ENCODE measurements at places on chromosomes 7 and 10.

DNA sequence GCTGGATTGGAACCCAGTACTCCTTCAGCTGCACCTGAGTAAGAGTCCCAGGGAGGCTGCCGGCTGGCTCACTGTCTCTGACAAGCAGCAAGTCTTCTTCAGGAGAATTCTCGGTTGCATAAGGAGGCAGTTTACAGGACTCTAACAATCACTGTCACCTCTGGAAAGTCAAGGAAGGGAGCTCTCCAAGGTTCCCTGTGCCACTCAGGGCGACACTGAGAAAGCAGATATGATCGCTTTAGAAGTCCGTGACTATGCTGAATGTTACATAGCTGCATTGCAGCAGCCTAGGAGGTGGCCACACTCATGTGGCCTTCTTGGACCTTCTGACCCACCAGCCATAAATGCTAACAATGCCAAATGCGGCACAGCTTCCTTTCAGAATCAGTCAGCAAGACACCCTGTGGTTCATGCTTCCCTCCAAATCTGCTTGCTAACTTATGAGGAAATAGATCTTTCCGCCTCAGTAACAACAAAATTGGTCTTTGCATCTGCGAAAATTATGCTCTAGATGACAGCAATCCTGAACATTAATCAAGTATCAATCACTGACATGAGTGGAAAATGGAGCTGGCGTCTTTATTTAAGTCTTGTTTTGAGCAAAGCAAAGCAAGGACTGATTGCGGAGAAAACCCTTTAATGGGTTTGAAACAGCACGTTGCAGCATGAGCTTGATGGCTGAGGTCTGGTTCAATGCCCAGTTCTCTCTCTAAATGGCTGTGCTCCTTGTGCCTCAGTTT lies 132.9 kb downstream of the ATXN7L1 start:
- no peak for DNase-seq

DNA sequence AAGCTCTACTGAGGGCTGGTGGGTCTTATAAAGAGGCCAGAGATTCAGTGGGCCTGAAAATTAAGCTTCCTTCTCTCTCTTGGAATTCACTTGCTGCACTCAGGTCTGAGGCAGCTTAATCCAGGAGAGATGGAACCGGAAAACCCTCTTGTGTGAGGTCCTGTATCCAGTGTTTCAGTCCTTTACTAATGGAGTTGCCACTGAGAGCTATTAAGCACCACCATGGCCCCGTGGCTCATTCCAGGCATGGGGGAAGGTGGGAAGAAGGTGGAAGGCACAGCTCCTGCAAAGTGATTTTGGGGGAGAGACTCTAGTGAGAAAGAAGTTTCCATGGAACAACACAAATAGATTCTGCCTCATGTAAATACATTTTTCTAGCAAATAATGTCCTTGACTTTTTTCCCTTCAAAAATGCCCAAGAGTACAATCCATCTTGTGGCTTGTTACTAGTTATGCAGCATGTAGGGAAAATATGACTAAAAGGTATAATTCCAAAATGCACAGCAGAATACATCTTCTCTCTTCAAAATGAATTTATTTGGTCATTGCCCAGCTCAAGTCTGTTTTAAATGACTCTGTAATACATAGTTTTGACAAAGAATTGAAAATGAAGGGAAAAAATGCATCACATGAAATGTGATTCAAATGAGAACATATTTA lies 46.7 kb upstream of the FOXI2 start:
- no peak for DNase-seq

- DNase-seq, result no peak
Measured at GRCh38 chr7:74332373-74333176, 43.4 kb downstream of the CLIP2 start.

GRCh38 chr10:71266918-71267442 lies 52.1 kb upstream of the SLC29A3 start:
- no peak for DNase-seq

DNA sequence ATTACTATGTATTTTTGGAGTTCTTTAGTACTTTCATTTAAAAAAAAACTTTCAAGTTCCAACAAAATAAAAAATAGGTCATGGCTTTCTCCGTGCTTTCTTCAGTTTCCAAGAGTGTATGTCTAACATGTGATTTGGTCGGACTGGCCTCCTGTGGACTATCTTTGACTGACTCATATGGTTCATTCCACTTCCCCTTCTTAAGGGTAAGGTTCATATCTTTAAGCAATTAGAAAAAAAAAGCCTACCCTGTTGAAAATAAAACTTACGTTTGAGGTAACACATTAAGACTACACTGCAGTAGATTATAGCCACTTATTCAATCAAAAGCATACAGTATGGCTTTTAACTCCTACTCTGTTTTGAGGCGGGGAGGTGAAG lies 112.8 kb upstream of the AHR start:
- DNase-seq, result no peak

DNA sequence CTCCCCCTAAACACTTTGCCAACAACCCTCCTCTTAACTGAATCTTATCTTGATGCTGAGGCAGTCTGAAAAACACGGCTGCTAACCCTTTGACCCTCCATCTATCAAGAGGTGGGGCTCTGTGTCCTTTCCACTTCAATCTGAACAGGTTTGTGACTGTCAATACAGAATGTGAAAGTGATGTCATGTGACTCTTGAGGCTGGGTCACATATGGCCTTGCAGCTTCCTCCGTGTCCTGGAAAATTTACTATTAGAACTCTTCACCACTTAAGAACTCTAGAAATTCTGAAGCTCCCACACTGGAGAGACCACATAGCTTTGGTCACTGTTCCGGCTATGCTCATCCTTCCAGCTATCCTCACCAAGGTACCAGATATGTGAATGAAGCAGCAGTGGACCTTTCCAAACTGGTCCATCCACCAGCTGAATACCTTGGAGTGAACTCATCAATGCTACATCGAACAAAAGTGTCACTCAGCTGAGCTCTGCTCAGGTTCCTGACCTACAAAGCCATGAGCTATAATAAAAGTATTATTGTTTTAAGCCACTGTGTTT lies 30.7 kb upstream of the ASAH2 start:
- DNase-seq, result no peak

DNA sequence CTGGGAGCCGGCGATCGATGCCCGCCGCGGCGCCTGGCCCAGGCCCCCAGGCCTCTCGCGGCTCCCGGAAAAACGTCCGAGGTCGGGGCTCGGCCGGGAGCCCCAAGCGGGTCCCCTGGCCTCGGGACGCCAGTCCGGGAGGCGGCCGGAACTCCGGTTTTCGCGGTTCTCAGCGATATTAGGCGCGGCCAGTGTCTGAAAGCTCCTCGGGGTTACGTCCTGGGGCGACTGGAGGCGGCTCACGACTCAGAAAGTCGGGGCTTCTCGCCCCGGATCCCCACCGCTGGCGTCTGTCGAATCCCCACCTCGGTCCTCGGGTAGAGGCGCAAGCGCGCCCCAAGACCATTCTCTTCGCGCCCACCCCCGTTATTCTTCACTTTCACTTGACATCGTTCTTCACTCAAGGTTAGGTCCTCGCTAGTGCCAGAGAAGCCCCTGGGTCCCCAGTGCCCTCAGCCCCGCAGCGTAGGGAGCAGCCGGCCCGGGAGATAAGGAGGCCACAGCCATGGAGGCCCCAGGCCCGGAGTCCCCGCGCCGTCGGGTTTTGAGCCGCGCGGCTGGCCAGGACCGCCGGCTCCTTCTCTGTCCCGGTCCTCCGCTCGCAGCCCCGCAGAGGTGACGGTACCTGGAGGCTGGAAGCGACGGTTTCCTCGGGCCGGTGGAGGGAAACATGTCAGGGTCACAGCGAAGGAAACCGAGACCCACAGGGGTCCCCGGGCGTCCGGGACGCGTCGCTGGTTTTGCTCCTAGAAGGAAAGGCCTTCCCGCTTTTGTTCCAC lies 35.2 kb upstream of the EBLN1 start:
- DNase-seq, result peak; percentile 21

GRCh38 chr7:69476416-69476815 lies 121.9 kb upstream of the AUTS2 start:
- no peak for DNase-seq

DNA sequence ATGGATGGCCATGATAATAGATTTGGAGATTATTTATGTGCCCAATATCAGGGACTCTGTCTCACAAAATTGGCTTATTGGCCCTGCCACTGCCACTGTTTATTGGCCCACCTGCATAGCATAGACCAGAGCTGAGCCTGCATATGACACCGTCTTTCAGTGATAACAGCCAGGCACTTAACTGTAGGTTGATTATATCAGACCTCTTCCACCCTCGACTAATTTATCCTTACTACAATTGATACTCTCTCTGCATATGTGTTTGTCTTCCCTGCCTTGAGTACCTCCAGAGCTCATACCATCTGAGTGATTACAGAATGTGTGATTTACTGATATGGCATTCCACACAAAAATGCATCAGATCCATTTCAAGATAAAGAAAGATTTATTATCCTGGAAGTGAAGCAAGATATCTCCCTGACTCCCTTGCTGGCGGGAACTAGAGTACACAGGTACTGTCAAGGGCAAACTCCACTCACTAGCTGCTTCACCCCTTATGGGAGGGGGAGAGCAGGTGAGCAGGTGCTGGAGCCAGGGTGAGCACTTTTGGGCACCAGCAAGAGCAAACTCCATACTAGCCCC lies 13.1 kb upstream of the SAMD9L start:
- no peak for DNase-seq

GRCh38 chr10:83332690-83333089 lies 806.6 kb upstream of the GHITM start:
- no peak for DNase-seq

DNA sequence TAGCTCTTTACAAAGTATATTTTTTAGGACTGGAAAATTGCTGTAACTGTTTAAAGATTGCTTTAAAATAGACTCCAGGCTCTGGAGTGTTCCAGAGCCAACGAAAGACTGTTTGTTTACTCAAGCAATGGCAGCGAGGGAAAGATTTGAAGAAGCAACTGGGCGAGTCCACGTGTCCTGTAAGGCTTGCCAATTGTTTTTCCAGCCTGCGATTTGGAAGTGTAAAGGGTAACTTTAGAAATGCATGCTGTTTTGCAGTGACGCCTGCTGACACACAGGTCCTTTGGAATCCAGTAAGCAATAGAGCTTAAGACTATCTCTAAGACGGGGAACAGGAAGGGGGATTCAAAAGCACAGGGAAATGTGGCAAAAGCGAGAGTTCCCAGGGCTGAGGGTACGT lies 55.8 kb downstream of the TACC2 start:
- DNase-seq, result no peak

- DNase-seq, result no peak
Measured at GRCh38 chr10:113872139-113873030, 17.9 kb downstream of the NHLRC2 start.

- no peak for DNase-seq
Measured at GRCh38 chr7:117281562-117281961, 41.3 kb downstream of the WNT2 start.

GRCh38 chr7:152636441-152636840 lies 39.5 kb downstream of the XRCC2 start:
- DNase-seq, result no peak

- DNase-seq, result no peak
Measured at GRCh38 chr7:43135129-43135528, 22.7 kb downstream of the HECW1 start.

- DNase-seq, result no peak
Measured at GRCh38 chr7:29598613-29599012, 35.0 kb downstream of the PRR15 start.

- DNase-seq, result no peak
Measured at GRCh38 chr10:99430116-99430450, 341 bp downstream of the GOT1 start.

- no peak for DNase-seq
Measured at GRCh38 chr7:129536323-129536722, 34.0 kb downstream of the SMKR1 start.

DNA sequence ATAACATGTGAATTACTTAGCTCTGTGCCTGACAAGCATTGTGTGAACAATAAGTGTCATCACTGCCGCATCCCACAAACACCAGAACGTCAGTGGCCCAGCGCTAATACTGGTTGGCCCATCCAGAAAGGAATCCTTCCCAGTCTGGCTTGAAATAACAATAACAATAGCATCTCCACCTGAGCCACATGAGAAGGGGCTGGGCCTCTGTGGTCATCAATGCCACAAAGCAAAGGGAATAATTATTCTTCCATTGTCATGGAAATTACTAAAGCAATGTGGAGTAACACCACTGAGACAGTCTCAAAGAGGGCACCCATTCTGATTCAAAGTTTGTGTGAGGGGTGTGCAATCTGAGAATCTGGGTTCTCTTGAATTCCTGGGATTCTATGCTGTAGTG lies 105.7 kb upstream of the INHBA start:
- no peak for DNase-seq

DNA sequence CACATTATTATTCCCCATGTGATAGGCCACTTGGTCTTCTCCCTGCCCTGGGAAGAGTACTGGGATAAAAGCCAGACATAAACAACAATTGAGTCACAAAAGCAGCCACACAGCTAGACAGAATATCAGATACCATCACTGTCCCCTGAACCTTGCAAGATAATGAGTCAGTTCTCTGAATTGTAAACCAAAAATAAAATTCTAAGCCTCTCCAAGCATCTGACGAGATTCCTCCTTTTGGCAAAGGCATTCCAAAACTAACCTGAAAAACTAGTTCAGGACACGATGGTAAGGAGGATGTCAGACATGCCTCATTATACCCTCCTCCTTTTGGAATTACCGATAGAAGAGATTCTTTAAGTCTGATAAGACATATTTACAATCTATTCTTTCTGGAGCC lies 450.7 kb downstream of the HTR7 start:
- DNase-seq, result no peak

- no peak for DNase-seq
Measured at GRCh38 chr10:30583778-30584415, 45.7 kb downstream of the LYZL2 start.

GRCh38 chr10:132390921-132391675 lies 5.9 kb upstream of the PWWP2B start:
- no peak for DNase-seq

GRCh38 chr10:80171248-80171660 lies 34.1 kb downstream of the ANXA11 start:
- no peak for DNase-seq

DNA sequence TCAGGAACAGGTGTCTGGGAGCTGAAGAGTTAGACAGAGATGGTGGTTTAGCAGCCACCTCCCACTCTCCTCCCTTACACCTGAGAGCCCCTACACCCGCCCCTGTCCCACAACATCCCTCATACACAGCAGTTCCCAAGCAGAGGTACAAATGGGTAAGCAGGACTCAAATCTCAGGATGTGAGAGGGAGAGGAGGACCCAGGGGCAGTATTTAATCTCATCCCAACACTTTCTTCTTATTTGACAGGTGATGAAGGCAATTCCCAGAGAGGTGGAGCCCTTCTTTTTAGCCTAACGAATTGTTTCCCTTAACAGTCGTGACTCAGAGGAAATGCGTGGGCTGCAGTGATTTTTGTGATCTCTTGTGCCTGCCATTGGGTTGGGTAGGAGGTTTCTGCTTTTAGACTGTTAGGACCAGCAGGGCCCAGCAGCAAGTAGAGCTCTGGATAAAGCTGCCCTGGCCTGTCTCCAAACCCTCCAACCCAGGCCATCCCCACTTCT lies 191.3 kb downstream of the HECW1 start:
- DNase-seq, result peak; percentile 22

DNA sequence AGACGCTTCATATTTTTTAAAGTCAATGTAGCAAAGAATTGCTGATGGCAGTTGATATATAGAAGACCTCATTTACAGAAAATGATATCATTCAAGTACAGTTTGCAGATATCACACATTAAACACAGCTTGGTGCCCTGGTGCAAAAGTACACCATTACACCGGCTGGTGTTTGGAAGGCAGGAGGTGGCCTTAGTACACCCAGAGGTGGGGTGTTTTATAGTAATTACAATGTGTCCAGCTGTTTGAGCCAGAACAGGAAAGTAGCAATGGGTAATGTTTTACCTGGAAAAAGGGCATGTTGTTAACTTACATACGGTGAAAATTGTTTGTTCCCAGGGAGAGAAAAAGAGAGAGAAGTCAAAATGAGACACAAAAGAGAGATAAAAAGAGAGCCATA lies 103.0 kb upstream of the YAE1 start:
- no peak for DNase-seq

- no peak for DNase-seq
Measured at GRCh38 chr10:70380350-70381135, 1.9 kb downstream of the LRRC20 start.
